Right kidney (tissue), 9 donors: ENCODE measurements at places on chromosomes 16 and 17.

GRCh38 chr16:89248196-89248982, 30.9 kb downstream of the ZNF778 start:
- peak; percentile 29 for DNase-seq

- DNase-seq, result no peak
Observed at GRCh38 chr16:52283584-52284375, 263.2 kb downstream of the TOX3 start.

GRCh38 chr17:40825599-40825998, 3.2 kb upstream of the KRT10 start:
- DNase-seq, result no peak

GRCh38 chr16:68972720-68973119, 129.4 kb downstream of the TANGO6 start:
- DNase-seq, result no peak

DNA sequence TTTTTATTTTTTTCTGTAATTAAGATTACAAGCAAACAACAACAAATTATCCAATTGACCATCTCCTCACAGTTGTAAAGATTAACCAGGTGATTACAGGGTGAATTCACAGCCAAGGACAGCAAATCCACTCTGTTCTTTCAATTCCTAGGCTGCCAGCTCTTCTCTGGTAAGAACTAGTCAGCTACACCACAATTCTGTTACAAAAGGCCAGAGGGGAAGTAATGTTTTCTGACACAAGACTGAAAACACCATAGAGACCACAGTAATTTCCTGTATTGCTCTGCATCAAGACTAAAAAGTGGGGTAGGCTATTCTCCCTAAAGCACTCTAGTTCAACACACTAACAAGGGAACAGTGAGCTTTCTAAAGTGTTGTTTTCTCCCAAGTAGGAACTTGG, 10.6 kb downstream of the CA10 start:
- DNase-seq, result no peak

DNA sequence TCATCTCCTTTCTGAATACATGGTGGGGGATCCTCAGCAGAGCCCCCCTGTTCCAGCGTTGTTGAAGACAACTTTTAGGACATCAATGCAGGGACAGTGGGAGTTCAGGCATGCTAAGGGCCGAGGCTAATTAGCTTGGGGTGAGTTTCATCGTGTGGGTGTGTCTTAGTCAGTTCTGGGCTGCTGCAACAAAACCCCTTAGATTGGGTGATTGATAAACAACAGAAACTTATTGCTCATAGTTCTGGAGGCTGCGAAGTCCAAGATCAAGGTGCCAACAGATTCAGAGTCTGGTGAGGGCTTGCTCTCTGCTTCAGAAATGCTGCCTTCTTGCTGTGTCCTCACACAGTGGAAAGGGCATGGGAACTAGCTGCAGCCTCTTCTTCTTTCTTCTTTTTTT, 214.0 kb downstream of the NTN1 start:
- no peak for DNase-seq

DNA sequence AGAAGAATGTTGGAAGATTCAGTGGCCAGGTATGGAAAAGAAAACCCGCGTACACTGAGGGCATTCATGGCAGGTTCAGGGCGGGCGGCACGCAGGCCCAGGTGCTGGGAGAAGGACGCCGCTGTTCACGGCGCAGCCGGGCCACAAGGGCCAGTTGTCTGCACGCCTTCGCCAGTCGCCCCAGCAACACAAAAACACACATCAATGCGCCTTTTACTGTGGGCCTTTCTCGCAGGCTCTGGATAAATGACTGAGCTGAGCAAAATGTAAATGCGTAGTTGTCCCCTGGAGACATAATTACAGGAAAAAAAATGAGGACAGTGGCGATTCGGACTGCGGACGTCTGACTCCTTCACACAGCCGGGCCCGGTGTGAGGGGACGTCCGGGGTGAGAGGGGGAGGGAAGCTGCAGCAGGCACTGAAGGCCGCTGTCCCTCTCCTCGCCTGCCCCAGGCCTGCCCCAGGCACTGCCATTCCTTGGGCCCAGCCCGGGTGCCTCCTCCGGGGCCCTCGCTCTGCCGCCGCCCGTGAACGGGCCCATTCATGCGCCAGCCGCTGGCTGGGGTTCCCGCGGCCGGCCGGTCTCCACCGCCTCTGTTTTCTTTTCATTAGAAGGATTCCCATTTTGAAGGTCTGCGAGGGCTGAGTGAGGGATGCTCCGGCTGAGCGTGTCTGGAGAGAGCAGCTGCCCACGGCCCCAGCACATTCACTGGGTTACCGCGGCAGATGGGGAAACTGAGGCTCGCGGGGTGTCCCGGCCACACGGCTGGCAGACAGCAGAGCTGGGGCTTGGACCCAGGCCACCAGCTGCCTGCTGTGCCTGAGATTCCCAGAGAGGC, 6.5 kb upstream of the ZNF469 start:
- DNase-seq, result no peak
